ENCODE measurements at places on chromosomes 5 and 9. TPM values are rescaled to one million over a fixed set of nuclear protein-coding genes. Genes with fewer than 3 reads are reported as not detected.

- peak; percentile 53 for DNase-seq
These were observed 39.9 kb downstream of the DUSP1 start for GRCh38 chr5:172730981-172731679.

GRCh38 chr9:129007035-129007765, 20.9 kb downstream of the SH3GLB2 start:
- DNase-seq, result no peak

DNA sequence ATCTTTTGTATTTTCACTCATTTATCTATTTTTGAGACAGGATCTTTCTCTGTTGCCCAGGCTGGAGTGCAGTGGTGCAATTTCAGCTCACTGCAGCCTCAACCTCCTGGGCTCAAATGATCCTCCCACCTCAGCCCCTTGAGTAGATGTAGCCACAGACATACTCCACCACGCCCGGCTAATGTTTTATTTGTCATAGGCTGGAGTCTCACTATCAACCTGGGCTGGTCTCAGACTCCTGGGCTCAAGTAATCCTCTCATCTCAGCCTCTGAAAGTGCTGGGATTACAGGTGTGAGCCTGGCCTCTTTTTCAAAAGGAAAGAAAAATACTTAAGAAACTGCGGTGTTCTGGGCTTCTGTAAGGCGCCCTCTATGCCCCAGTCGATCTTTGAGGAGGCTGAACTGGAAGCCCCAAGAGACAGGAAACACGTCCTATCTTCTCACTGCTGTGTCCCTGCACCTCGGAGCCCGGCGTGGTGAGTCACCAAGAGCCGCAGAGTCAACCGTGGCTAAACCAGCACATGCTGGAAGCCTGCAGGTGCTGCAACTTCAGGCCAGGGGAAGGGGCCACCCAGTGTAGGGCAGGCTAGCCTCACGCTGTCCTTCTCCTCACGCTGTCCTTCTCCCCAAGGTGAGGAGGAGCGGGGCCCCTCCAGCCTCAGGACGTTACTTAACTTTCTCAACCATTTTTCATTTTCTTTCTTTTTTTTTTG, 15.2 kb upstream of the LHX3 start:
- DNase-seq, result peak; percentile 92

GRCh38 chr5:68271124-68271523, 55.6 kb downstream of the PIK3R1 start:
- no peak for DNase-seq

- DNase-seq, result no peak
These were observed 113.9 kb downstream of the WNK2 start for GRCh38 chr9:93297659-93298497.

DNA sequence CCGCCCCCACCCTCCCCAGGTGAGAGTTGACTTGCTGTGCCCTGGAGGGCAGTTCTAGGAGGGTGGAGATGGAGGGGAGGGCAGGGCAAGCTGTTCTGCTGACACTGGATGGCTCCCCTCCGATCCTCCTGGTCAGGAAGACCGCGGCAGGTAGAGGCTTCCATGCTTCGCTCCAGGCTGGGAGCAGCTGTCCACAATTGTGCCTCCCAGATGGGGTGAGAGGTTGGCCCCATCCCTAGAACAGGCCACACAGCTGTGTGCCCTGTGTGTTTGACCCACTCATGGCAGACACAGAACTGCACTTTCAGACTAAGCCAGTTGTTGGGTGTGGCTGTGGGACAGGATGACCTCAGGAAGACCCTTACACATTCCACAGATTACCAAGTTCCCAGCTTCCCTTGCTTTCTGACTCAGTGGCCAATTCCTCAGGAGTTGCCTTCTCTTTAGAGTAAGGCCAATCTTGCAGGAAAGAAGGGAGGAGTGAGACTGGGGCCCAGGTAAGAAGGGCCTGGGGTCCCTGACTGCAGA, 72.1 kb upstream of the HSPA9 start:
- DNase-seq, result no peak

DNA sequence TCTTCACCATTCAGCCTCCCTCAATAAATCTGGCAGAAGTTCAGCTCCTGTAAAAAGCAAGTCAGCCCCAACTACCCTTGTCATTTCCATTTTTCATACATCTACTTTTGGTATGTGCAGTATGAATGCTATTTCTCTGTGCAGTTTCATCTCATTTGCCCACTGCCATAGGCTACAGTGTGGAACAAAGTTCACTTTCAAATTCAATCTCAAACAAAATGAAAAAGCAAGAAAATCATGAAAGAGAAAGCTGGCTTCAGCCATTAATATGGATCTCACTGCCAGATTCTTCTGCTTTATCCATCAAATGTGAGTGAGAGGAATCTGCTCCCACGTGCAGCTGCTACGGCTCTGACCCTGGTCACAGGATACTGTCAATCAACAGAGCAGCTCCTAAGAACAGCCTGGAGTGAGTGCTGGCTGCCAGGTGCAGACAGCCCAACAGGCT, 494.2 kb downstream of the ZNF608 start:
- no peak for DNase-seq

- DNase-seq, result no peak
These were observed 68.3 kb downstream of the KCNIP1 start for GRCh38 chr5:170571875-170572852.

GRCh38 chr5:14200312-14200990, 57.3 kb downstream of the TRIO start:
- no peak for DNase-seq

GRCh38 chr5:179806250-179807048, at the start of gene MGAT4B:
MGAT4B (minus strand) TSS chr5:179806866; CDS start chr5:179806583, 283 bp downstream.
- DNase-seq, result peak; percentile 71

The SPINK4 gene
- not detected for total RNA-seq

DNA sequence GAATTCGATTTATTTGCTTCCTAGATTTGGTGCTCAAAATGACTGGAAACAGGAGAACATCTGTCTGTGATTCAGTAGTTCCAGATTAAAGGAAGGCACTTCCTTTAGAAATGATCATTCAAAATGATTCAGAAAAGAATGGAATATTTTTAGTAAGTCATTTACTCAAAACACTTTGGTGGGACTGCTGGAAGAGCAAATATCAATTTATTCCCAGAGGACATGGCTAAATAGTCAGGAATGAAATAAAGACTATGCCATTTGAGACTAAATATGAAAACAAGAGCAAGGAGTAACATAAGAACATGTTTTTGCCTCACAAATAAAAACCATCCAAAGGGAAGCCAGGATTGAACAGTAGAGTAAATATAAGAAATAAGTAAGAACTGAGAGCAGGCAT, 138.6 kb upstream of the RASA1 start:
- DNase-seq, result no peak

DNA sequence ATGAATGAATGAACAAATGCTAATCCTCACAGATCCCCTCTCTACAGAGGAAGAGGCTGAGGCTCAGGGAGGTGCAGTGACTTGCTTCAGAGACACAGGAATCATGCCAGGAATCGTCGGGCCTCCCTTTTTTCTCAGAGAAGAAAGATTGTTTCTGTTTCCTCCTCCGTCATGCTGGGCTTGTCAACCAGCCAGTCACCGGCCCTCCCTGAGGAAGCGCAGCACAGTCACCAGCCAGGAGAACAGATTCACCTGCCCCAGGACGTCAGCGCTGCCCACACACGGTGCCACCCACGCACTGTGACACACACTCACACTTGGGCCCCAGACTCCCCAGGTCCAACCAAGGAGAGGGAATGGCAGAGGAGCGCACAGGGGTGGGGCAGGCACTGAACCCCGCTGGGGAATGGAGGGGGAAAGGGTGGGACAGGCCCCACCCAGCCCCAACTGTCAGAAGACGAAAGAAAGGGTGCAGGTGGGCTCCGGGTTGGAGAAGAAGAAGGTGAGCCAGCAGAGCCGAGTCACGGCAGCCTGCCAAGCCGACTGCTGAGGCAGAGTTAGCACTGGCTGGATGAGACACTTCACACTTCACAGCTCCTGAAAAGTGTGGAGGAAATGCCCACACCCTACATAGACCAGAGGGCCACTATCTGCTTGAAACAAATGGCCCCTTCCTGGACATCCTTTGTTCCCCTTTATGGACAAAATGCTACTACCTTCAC, 13.8 kb upstream of the ERGIC1 start:
- DNase-seq, result no peak

GRCh38 chr5:6652025-6652424, 18.8 kb downstream of the SRD5A1 start:
- DNase-seq, result no peak

The ALDH7A1 gene
- total RNA-seq, result 25.0 TPM

The DMRT3 gene
- not detected for total RNA-seq

- DNase-seq, result peak; percentile 75
These were observed 69.6 kb upstream of the TAF1L start for GRCh38 chr9:32705059-32705458.

The TNFSF15 gene
- total RNA-seq, result 0.23 TPM

DNA sequence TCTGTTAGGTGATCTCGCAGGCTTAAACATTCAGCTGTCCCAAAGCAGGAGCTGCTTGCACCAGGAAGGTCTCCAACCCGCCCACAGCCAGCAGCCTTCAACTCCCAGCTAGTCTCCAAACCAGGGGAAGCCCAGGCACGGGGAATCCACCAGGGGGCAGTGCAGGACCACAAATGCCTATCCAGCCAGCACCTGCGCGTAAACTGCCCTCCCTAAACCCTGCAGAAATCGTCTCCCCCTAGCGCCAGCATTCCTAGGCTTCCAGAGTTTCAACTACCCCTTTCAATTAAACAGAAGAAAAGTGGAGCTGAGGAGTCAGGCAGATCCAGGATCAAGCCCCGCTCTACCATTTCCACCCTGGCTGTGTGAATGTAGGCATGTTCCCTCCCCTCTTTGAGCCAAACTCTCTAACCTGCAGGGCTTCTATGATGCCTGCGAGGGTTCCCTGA, 72.0 kb downstream of the HRH2 start:
- DNase-seq, result peak; percentile 89

DNA sequence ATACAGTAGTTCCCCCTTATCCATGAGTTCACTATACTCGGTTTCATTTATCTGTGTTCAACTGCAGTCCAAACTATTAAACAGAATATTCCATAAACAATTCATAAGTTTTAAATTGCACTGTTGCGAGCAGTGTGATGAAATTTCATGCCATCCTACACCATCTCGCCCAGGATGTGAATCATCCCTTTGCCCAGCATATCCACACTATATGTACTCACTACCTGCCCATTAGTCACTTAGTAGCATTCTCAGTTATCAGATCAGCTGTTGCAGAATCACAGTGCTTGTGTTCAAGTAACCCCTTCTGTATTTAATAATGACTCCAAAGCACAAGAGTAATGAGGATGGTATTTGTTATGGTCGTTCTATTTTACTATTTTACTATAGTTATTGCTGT, 51.5 kb downstream of the SHOC1 start:
- peak; percentile 92 for DNase-seq

DNA sequence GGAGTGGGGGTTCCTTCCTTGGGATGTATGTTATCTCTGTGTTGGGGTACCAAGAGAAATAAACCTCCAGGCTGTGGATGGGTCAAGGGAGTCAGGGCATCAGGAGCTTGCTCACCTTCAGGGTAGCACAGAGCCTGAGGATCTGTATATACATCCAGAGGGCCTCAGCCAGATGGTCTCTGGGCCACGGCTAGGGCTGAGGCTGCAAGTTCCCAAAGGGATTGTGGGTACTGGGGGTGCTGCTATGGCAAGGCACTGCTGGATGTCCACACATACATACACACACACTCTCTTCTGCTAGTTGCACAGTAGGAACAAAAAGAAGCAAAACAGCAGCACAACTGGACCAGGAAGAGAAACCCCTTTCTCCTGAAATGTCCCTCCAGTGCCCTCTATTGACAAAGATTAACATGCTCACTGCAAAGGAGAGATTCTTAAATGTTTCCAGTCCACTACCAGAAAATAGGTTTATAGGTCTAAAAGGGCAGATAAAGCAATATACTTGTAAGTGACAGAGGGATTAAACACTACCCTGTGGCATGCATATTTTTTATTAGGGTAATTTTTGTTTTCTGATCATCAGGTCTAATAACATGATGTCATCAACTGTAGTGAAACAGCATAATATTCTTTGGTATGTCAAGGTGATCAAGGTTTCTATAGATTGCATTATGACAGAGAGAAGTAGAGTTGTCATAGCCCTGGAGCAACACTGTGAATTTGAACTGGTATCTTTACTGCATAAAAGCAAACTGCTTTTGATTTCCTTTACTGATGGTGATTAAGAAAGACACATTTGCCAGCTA, 56.3 kb upstream of the KCNN2 start:
- DNase-seq, result peak; percentile 32

The AK8 gene
- total RNA-seq, result not detected

- peak; percentile 99 for DNase-seq
These were observed 12.5 kb upstream of the CTSL start for GRCh38 chr9:87713278-87713987.

The NR2F1 gene
- 7.2 TPM for total RNA-seq

DNA sequence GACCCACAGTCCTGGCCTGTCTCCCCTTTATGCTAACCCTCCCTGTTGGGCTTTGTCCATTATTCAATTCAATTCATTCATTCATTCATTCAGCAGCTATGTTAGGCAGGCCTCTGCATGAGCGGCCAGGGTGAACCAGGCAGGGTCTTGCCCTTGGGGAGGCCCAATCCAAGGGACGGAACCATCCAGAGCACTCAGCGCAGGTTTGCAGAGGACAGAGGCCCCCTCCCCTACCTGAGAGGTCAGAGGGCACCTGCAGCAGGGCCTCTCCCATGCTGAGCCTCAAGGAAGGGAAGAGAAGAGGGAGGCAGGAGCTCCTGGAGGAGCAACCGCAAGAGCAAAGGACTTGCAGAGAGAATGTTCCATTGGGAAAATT, 61.4 kb downstream of the C9orf50 start:
- DNase-seq, result no peak

The C8G gene
- 0.47 TPM for total RNA-seq
